OCI-M1 (cell line): ENCODE measurements at places on chromosomes 12 and 14.
A peak's percentile ranks its signal among the peaks of the same experiment; 100 is the strongest.

DNA sequence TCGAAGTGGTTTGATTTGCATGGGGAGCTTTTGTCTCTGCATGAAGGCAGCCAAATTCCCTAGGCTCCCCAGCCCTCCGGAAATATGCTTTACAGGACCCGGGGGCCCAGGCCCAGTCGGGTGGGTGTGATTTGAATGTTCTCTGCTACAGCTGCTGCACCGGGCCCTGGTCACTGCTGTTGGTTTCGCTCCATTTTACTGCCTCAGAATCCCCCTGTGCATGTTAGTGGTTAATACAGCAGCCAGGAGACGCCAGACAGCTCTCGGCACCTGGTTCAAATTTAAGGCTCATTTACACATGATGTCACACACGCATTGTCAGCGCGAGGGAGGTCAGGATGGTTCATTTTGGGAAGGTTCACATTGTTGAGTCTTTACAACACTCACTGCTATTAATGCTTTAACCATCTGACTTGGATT is 99.6 kb downstream of the SLC38A6 start:
- no peak for DNase-seq

DNA sequence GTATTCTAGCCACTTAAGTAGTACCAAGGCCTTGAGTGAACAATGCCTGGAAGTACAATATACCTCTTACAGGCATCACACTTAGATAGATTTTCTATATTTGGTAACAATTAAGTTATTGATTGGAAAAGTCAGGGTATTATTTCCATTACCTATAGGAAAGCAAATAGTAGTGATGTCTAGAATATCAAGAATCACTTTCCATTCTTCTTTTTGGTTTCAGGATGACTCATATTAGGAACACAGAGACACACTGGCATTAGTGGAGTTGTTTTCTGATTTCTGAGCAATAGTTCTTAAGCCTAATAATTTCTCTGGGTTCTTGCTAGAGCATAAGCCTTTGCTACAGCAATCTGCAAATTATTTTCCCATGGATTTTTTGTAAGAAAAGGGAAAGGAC is 1640.0 kb upstream of the SEL1L start:
- DNase-seq: no peak

GRCh38 chr14:59217011-59217410 is 28.5 kb downstream of the DAAM1 start:
- no peak for DNase-seq

- no peak for DNase-seq
Observed at GRCh38 chr12:117071009-117071408, 28.2 kb downstream of the TESC start.

DNA sequence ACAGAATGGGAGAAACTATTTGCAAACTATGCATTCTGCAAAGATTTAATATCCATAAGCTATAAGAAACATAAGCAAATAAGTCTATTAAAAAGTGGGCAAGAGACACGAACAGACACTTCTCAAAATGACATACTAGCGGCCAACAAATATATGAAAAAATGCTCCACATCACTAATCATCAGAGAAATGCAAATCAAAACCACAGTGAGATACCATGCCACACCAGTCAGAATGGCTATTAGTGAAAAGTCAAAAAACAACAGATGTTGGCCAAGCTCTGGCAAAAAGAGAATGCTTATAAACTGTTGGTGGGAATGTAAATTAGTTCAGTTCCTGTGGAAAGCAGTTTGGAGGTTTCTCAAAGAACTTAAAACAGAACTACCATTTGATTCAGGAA is 121.3 kb downstream of the KCNMB4 start:
- DNase-seq: no peak

DNA sequence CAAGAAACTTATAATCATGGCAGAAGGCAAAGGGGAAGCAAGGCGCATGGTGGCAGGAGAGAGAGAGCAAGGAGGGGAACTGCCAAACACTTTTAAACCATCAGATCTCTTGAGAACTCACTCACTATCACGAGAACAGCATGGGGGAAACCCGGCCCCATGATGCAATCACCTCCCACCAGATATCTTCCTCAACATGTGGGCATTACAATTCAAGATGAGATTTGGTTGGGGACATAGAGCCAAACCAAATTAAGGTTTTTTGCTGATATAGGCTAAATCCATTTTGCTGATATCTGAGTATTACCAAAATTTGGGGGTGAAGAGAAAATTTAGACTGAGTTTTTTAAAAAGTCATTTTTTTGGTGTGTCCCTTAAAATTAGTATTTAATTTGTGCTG is 54.9 kb upstream of the TMX1 start:
- peak; percentile 43 for DNase-seq

GRCh38 chr14:49497725-49498348 is 88.3 kb downstream of the RPS29 start:
- DNase-seq: peak; percentile 77

GRCh38 chr14:99982537-99983250 is 82.5 kb upstream of the EVL start:
- peak; percentile 58 for DNase-seq

DNA sequence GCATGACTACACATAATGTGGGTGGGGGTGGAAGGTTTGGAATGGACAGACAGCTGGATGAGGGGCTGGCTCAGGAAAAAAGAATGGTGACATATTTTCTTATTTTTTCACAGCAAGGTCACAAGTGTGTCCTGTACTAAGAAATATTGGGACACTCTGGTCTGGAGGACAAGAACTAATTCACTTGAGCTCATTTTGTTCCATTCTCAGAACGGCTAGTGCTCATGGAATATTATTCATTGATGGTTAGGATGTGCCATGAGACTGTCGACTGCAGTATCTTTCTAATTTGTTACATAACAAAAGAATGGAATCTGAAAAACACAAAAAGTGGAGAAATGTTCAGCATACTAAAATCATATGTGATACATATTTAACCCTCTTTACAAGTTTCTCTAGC is 149.5 kb downstream of the BMP4 start:
- no peak for DNase-seq

GRCh38 chr12:128052331-128052730 is 214.6 kb upstream of the TMEM132C start:
- no peak for DNase-seq

- DNase-seq: peak; percentile 15
Observed at GRCh38 chr12:1470051-1470450, 124.3 kb downstream of the FBXL14 start.

DNA sequence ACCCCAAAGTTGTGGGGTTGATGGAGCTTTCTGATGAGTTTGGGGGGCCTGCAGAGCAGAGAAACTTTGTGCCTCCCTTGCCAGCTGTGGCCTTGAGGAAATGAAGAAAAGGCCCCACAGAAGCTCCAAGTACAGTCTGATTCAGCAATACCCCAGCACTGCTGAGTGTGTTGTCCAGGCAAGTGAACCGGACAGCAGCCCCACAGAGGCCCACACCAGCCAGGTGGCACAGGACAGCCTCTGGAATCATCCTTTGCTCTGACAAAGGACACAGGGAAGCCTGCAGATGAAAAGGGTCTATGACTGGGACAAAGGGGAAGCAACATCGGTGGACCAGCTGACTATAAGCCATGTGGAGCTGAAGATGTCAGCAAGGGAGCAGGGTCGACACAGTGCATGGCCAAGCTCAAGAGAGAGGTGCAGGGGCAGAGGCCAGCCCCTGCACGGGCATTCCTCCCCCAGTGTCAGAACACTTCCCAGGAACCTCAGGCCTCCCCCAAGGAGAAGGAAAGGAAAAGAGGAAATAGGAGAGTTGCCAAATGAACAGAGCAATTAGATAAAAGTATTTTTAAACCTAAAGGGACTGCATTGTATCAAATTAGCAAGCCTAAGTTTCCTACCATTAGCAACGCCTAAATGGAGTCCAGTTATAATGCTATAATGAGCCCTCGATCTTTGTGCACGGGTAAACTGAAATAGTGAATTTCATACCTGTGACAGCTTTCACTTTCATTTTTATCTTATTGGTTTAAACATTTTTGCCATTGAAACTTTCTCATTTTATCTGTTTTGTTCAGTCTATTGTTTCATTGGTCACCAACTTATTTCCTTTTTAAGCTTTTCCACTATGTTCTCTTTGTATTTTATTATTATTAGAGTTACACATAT is 46.3 kb upstream of the PTGDR start:
- peak; percentile 64 for DNase-seq

- DNase-seq: no peak
Observed at GRCh38 chr14:61479746-61480502, 158.5 kb downstream of the PRKCH start.

GRCh38 chr14:101937926-101938767 is 26.2 kb upstream of the DYNC1H1 start:
- no peak for DNase-seq

- no peak for DNase-seq
Observed at GRCh38 chr14:34424488-34424887, 37.6 kb downstream of the SPTSSA start.

- DNase-seq: peak; percentile 32
Observed at GRCh38 chr12:98939350-98939749, 294.3 kb downstream of the APAF1 start.

- no peak for DNase-seq
Observed at GRCh38 chr14:104515811-104516780, 63.5 kb upstream of the C14orf180 start.

DNA sequence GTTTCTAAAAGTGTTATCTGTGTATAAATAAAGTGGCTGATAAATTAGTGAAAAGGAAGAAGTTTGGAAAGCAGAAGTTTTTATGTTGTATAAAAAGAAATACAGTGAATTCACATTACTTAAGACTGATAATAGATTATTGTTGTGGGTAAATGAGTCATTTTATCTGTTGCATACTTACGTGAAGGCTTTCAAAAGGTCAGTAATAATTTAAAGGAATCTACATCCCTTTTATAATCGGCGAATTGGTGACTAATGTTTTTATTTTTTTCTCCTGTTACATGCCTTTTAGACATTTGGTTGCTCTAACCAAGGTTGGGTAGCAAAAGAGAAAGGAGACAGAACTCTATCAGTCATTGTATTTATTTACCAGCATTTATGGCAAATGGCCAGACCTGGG is 155.9 kb downstream of the SLC41A2 start:
- peak; percentile 28 for DNase-seq

DNA sequence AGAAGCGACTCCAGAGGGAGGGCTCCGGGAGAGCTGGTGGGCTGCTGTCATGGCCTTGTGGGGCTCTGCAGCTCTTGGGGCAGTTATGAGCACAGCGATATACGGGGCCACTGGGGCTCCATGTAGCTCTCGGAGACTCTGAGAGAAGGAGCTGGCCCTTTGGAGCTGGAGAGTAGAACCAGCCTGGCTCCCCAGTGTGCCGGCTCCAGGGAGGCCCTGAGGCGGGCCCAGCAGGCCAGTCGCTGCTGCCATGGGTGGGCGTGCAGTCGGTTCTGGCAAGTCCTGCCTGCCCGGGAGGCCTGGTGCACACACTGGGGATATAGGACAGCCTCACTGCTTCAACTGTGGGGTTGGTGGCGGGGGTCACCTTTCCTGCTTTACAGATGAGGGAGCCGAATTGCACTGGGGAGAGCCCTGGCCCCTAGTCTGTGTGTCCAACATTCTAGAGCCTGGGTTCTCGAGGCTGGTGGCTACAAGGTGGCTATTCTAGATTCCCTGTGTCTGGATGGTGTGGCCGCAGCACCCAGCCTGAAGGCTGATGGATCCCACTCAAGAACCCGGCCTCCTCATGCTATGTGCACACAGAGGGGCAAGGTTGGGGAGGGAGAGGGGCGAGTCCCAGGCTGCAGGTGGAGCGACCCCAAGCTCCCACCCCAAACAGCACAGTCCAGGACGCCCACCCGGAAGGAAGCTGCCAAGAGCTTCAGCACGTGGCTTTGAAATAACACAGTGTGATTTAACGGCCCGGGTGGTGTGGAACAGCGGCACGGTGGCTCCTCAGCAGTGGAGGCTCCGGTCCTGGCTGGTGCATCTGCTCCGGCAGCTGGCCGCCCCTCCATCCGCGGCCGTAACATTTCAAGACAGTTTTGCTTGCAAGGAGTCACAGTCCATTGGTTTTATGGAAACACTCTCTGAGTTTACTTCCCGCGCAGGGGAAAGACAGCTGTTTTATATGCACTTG is 188.3 kb upstream of the C14orf180 start:
- DNase-seq: no peak

DNA sequence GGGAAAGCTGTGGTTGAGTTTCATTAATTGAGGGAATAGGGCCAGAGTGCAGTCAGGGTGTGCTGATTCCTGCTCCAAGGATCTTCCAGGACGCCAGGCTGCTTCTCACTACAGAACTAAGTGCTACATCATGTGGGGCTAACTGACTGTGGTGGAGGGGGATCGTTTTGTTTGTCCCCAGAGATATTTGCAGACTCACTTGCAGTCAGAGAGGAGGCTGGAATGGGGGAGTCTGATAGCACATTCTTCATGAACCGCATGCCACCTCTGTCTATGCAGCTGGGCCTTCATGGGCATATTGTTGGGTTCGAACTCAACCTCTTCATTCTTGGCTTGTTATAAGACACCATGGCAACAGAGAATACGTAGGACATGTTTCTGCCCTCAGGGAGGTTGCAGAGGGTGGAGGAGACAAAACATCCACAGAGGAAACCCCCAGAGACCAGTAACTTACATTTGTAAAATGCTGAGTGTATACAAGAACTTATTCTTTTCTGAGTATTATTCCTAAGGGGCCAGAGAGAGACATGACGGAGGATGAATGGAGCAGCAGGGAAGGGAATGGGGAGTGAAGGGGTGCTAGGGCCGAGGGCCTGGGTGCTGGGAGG is 13.0 kb downstream of the KRT7 start:
- no peak for DNase-seq

DNA sequence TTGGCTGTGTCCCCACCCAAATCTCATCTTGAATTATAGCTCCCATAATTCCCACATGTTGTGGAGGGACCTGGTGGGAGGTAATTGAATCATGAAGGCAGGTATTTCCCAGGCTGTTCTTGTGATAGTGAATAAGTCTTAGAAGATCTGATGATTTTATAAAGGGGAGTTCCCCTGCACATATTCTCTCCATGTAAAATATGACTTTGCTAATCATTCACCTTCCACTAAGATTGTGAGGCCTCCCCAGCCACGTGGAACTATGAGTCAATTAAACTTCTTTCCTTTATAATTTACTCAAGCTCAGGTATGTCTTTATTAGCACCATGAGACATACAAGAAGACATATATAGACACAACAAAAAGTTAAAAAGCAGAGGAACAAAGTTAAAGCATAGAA is 120.0 kb downstream of the CPNE8 start:
- DNase-seq: no peak

- no peak for DNase-seq
Observed at GRCh38 chr12:54016478-54016964, 7.7 kb downstream of the HOXC8 start.
